SIG-M5 (cell line): ENCODE measurements at places on chromosomes 6 and 20.

DNA sequence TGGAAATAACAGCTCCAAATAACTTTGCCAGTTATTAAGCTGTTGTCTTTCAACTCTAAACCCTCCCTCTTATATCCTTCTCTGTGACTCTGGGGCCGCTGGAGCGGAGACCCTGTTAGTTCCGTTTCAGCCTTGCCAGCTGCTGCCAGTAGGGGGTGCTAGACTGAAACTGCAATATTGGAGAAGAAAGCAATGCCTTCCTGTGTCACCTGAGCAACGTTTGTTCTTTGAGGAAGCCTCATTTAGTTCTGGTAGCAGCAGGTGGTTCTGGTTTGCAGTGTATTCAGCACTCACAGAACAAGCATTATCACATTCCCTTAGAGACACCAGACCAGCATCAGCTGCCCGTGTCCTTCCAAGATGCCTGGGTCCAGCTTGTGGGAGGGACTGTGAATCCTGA lies 22.9 kb upstream of the JAG1 start:
- no peak for DNase-seq

DNA sequence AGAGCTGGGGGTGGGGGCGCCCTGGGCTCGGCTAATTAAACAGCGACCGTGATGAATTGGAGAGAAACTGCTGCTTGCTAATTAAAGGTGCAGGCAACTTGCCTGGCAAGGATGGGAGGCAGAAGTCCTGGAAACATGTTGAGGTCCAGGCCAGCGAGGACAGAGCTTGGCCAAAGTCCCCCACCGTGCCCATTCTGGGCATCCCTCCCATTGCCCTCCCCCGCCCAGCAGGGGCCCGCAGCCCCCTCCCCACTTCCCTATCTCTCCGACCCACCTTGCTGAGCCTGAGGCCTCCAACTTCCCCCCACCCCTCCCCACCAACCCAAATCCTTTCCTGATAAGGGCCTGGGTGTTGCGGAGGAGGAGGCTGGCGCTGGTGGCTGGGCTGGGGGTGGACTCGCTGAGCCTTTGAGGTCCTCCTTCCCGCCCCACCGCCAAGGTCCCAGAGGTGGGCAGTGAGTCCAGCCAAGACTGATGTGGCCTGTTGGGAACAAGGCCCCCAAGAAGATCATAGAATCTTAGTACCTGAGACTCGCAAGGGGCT lies 23.3 kb downstream of the C20orf203 start:
- DNase-seq = no peak

GRCh38 chr6:6434723-6435122 lies 114.3 kb upstream of the F13A1 start:
- no peak for DNase-seq

DNA sequence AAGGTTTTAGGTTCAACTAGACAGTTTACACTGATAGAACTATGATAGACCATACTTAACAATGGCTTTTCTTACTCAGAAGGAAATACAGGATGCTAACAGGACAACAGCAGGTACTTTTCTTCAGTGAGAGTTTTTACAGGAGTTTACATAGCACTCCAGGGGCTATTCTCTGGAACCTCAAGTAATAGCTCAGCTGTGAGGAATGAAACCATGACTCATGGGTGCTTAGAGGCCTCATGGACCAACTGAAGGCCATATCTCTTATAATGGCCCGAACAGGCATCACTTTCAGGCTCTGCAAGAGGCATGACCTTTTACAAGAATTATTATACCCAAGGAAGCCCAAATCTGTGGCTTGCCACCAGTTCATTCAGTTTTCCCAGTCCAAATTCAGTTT lies 31.8 kb downstream of the TREML1 start:
- no peak for DNase-seq

DNA sequence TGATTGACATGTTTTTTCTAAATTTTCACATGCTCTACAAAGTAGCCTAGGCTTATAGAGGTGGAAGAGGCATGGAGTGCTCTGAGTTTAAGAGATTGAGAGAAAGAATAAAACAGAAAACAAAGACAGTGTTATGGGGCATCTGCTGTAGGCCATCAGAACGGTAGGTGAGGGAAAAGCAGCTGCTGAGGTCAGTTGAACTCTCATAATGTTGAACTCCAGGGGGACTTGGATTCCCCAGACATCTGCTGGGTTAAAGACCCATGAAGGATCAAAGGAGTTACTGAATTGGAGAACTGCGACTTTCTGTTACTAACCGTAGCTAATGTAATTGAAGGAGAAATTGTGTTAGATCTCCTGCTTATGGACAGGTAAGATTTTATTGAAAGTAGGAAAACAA lies 333.9 kb downstream of the TFAP2B start:
- no peak for DNase-seq

GRCh38 chr6:138575257-138575656 lies 76.0 kb upstream of the NHSL1 start:
- no peak for DNase-seq

- no peak for DNase-seq
These were observed 238.2 kb downstream of the GMDS start for GRCh38 chr6:2007165-2007564.

DNA sequence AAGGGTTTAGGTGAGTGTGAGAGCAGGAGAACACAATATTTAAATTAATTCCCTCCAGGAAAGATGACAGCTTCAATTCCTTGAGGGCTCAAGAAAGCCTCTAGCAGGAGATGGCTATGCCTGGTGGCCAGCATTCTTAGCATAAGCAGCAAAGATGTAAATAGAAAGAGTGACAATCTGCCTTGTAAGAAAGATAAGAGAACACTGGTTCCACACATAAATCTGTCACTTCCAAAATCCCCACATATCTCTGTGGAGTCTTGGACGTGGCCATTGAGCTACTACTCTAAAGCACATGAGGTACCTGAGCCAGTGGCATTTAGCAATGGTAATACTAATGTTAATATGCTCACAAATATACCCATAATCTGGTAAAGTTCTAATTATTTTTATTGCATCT lies 29.2 kb downstream of the DEFB114 start:
- DNase-seq = no peak

DNA sequence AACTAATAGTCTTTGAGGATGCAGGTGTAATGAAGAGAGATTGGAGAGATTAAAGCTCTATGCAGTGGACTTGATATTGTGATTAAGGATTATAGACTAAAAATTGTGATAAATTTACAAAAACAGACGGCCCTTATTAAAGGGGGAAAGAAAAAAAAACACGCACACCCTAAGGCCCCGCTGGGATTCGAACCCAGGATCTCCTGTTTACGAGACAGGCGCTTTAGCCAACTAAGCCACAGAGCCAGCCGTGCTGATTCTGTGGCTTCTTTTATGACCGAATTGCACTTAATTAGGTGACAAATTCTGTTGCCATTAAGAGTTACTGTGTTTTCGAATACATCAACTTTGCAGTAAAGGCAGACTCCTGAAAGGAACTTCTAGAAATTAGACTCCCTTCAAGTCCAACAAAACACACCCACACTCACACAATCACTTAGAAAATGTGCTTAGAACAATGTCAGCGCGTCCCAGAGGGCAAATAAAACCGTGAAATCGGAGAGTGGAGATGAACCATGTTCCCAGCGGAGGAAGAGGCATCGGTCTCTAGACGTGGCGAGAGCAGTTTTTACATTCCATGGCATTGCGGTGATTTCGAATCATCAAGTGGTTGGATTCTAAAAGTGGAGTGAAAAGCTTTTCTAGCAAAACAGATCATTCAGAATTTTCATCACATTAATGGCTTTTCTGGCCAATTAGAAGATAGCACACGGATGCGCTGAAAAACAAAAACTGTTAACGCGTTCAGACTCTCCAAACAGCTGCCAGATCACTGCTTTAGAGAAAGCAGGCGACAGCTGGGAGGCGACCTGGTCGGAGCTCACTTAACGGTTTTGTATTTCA lies 122.6 kb downstream of the GPX5 start:
- DNase-seq = no peak

- DNase-seq = no peak
These were observed 165.1 kb upstream of the AFDN start for GRCh38 chr6:167661552-167662044.

DNA sequence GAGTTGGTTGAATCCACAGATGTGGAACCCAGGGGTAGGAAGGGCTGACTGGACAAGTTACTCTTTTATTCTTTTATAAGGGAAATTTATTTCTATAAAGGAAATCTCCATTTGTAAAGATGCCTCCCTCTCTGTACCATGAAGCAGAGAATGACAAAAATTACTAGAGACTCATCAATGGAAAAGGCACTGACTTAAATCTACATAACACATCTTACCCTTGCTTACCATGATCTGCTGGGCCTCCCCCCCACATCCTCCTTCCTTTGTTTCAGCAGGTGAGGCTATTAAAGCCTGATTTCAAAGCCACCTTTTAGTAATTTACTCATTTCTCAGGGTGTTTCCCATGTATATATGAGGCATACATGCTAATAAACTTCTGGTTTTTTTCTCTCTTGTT lies 130.2 kb upstream of the HDDC2 start:
- no peak for DNase-seq

GRCh38 chr6:132750455-132751248 lies 7.1 kb downstream of the VNN2 start:
- DNase-seq = no peak

GRCh38 chr20:25005220-25005619 lies 12.7 kb upstream of the APMAP start:
- no peak for DNase-seq

DNA sequence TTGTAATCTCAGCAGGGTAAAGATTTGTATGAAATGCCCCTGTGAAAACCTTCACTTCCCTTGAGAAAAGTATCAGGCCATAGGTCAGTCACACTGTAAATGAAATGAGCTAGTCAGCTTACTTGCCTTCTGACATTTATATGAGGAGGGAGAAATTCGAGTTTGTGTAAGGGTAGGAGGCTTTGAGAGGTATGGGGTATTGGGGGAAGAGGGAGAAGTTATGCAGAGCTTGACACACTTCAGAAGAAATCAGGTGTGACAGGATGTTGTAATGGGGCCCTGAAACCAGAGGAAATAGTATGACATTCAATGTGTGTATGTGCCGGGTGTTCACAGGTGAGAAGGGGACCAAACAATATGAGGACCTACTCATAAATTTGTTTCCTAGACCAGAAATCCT lies 64.2 kb upstream of the CCN6 start:
- no peak for DNase-seq

DNA sequence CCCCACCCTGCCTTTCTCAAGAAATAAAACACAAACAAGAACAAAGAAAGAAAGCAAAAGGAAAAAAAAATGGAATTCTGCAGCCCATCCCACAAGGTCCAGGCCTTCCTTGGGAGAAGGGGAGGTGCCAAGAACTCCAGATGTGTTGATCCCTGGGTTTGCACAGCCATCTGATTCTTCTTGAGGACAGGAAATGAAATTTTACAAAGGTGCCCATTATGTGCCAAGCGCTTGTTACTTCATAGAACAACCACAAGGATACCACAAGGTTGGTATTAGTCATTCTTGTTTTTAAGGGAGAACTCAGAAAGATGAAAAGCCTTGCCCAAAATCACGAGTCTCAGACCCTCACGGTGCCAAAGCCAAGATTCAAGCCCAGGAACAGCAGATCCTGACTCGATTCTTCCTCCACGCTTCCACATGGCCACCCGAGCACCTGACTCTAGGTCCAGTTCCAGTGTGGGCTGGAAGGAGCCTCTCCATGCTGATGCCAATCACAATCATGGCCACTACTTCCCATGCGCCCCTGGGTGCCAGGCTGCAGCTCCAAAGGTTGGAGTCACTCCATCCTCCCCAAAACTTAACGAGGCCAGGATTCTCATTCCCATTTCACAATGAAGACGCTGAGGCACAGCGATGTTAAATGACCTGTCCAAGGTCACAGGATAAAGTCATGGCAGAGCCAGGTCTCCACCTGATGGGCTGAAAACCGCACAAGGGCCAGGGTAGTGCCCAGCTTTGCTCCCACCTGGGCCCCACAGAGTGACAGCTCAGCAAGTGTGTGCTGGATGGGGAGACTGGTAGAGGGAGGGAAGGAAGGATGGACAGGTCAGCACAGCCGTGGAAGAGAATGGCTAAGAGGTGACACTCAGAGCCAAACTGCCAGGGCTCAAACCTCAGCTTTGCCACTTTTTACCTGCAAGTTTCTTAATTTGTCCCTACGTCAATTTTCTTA lies 66.7 kb upstream of the TOP1 start:
- no peak for DNase-seq

GRCh38 chr20:62685781-62686555 lies 22.7 kb upstream of the NTSR1 start:
- peak; percentile 91 for DNase-seq

DNA sequence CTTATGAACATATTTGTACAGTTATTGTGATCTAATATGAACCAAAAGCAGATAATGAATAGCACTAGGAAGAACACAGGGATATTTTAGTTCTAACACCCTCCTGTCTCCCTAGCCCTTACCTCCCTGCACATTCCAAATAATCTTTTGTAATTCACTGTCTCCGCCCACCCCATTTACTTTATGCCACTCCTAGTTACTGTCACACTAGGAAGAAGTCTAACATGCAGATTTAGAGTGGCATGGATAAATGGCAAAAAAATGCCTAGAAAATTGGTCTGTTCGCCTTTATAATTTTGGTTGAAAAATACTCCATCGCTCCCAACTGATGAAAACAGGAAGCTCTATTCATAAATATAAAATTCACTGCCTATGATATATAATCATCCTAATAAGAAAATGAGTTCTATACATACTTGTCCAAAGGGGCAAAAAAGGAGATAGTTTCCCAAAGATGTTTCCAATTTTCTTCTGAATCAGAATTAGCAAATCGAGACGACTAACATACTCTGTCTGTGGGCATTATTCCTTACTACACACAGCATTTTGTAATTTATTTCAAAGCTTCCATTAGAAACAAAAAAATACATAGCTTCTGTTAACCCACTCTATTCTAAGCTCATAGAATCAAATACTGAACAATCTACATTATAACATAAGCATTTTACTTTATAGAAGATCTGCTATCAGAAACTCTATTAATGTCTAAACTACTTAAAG lies 1.3 kb upstream of the RUNX2 start:
- no peak for DNase-seq

- DNase-seq = no peak
These were observed 25.6 kb downstream of the MANBAL start for GRCh38 chr20:37315021-37315451.

DNA sequence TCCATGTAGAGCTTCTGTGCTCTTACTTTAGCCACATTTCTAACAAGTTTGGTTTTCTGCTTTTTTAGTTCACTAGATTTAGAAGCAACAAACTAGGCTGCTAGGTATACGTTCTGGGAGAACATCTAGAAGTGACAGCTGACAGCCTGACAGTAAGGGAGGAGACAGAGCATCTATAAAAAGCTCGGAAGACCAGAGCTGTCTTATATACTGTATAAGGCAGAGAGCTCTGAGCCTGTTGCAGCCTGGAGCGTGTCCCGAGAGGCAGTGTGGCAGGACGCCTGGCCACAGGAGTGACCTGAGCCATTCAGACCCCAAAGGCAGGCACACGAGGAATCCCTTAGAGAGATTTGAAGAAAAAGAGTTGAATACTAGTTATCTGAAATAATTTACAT lies 24.6 kb downstream of the PPP1R14C start:
- no peak for DNase-seq
